Stomach (tissue), 19 donors: ENCODE measurements at places on chromosomes 5 and 9. TPM values are rescaled to one million over a fixed set of nuclear protein-coding genes. Genes with fewer than 3 reads are reported as not detected.

Gene PHF24
- total RNA-seq: 0.92 TPM

Gene HTR4
- total RNA-seq: 17.4 TPM

Gene OR1Q1
- total RNA-seq: not detected

Gene PCDHB16
- total RNA-seq: 1.7 TPM

DNA sequence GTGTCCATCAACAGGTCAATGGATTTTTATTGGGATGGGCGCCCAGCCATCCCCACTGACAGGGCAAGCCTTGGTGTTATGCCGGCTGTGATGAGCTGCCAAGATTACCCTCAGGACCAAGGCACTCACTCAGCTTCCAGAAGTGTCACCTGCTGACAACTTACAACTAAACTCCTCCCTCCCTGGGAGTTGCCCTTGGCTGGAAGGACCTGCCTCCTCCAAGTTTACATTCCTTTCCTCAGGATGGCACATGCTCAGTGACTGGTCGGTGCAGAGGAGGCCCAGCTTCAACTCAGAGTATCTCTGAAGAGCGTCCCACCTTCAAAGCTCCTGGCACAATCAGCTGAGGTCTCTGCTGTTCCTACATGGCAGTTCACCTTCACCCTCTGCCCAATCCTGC lies 52.5 kb upstream of the ZBTB43 start:
- H3K36me3 ChIP-seq: no peaks in the 10 kb centered on the region
- no peaks in the 10 kb centered on the region for H3K4me1 ChIP-seq
- H3K4me3 ChIP-seq: no peak overlapping the region
- DNase-seq: no peak
- H3K27ac ChIP-seq: no peak overlapping the region
- H3K27me3 ChIP-seq: peaks cover 73% of the 10 kb centered on the region

Gene ADAM19
- total RNA-seq: 13.3 TPM

DNA sequence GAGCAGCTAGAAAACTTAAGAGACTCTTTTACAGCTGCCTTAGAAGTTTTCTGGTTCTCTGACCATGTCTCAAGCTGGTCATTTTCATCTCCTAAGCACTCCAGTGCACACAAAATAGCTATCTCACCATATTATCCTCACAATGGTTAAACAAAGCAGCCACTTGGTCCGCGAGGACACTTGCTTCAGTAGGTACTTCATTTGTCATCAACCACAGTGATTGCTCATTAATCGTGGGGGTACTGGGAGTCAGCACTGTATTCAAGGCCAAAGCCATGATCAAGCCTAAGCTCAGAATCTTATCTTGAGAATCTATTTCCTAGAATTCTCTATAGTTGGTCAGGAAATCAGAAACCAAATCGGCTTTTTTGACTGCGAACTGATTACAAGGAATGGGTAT lies 2.9 kb downstream of the ARL14EPL start:
- no peak overlapping the region for H3K4me3 ChIP-seq
- H3K27me3 ChIP-seq: no peaks in the 10 kb centered on the region
- H3K36me3 ChIP-seq: no peaks in the 10 kb centered on the region
- no peak for DNase-seq
- no peak overlapping the region for H3K27ac ChIP-seq

DNA sequence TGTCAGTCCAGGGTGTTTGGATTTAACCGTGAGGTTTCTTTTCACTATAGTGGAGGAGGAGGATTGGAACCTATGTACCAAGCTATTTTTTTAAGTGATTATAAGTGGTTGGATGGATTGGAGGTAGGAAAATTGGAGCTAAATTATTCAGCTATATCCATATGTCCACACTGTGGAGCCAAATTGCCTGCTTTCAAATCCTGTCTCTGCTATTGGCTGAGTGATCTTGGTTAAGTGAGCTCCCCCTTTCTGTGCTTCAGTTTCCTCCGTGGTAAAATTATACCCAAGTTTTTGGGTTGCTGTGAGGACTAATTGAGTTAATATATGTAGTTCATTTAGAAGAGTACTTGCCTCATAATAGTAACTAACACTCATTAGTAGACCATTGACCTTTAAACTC lies 2.5 kb downstream of the CENPP start:
- H3K36me3 ChIP-seq: peaks cover under 1% of the 10 kb centered on the region
- no peak overlapping the region for H3K27ac ChIP-seq
- no peak for DNase-seq
- H3K27me3 ChIP-seq: no peaks in the 10 kb centered on the region

- no peak for DNase-seq
- H3K4me3 ChIP-seq: peak overlapping the region; percentile 33
- no peaks in the 10 kb centered on the region for H3K27me3 ChIP-seq
- peak overlapping the region; percentile 65 for H3K27ac ChIP-seq
- no peaks in the 10 kb centered on the region for H3K36me3 ChIP-seq
- peaks cover 33% of the 10 kb centered on the region for H3K4me1 ChIP-seq
Measured at GRCh38 chr9:72305707-72306106, 59.3 kb downstream of the ZFAND5 start.

- H3K27me3 ChIP-seq: no peaks in the 10 kb centered on the region
- no peaks in the 10 kb centered on the region for H3K4me1 ChIP-seq
- no peaks in the 10 kb centered on the region for H3K36me3 ChIP-seq
- H3K27ac ChIP-seq: no peak overlapping the region
- DNase-seq: no peak
- H3K4me3 ChIP-seq: no peak overlapping the region
Measured at GRCh38 chr5:2214910-2215590, 332.3 kb upstream of the IRX4 start.

- H3K27me3 ChIP-seq: no peaks in the 10 kb centered on the region
- H3K36me3 ChIP-seq: no peaks in the 10 kb centered on the region
- H3K27ac ChIP-seq: peak within 1 kb of the TSS; percentile 27
- H3K4me3 ChIP-seq: peak within 1 kb of the TSS; percentile 21
- peaks cover 20% of the 10 kb centered on the region for H3K4me1 ChIP-seq
Measured at GRCh38 chr5:40909264-40909663, at the start of gene C7. C7 (plus strand) TSS chr5:40909497; CDS start chr5:40909611, 114 bp downstream.

Gene RRAGA
- total RNA-seq: 67.4 TPM

DNA sequence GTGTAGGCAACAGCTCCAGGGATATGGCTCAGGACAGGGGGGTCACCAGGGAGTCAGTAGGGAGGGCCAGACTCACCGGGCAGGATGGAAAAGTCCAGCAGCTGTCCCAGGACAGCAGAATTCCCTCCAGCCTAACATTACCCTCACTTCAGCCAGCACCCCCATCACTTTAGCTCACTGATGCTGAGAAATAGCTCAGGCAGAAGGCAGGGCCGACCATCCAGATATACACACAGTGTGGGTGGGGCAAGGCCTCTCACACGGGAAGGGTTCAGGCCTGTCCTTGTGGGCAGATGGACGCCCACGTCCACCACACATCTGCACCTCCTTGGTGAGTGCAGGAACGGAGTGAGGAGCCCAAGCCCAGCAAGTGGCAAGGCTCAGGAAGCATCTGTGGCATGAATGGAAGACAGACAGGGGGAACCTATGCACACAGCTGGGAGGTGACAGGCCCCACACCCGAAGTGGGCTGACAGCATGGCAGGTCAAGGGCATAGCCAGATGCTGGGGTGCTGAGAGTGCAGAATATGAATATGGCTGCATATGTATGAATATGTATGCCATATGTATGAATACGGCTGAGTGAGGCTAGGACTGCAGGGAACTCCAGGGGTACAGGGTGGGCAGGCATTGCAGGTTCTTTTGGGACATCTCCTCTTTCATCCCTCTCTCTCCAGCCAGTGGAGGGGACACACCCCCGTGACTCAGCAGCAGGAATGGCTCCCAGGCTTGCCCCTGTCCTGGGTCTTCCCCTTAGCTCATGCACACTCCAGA lies 17.0 kb downstream of the BICD2 start:
- no peaks in the 10 kb centered on the region for H3K27me3 ChIP-seq
- no peak for DNase-seq
- H3K4me3 ChIP-seq: no peak overlapping the region
- no peaks in the 10 kb centered on the region for H3K36me3 ChIP-seq
- peaks cover 57% of the 10 kb centered on the region for H3K4me1 ChIP-seq
- H3K27ac ChIP-seq: no peak overlapping the region

Gene TMEM38B
- total RNA-seq: 15.4 TPM
